Activated T-cell treated with anti-CD3 and anti-CD28 coated beads, Interleukin-2, amount 50 U/mL, for 1 hour (primary cell): ENCODE measurements at places on chromosomes 2 and 18.

DNA sequence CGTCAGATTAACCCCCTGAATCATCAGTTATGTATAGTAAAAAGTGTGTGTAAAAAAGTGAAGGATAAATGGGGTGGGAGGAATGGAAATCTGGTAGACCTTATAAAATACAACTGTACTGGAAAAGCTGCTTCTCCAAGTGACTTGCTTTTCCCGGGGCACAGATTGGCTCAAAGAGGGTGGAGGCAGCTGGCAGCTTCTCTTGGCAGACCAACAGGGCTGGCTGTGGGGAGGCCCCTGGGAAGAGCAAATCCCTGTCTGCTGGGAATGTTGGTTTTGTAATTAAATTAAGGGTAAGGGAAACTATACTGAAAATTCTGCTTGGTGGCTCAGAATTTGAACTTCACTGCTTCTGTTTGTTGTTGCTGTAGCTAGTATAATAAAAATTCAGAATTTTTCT lies 154.2 kb upstream of the DLX2 start:
- DNase-seq, result no peak

- no peak for DNase-seq
These were observed 180.1 kb upstream of the SALL3 start for GRCh38 chr18:78799382-78800089.

DNA sequence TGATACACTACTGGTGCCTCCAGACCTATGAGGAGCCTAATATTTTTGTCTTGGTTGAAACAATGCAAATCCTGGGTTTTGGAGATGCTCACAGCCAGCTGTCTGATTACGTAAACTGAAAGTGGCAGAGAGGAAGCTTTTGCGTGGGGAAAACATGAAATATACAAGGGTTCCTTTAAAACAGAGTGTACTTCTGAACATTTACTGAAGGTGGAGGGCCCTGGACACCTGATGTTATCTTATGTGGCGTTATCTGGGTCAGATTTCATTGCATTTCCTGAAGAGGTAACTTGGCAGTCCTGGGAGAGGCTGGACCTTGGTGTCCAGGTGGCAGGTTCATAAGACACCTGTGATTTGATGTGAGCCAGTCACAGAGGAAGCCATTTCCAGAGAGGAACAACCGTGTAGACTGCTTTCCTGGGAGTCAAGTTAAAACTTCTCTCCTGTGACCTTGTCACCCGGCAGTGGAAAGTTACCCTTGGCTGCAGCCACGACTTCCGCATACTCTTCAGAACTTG lies 105.0 kb downstream of the NEDD4L start:
- no peak for DNase-seq

DNA sequence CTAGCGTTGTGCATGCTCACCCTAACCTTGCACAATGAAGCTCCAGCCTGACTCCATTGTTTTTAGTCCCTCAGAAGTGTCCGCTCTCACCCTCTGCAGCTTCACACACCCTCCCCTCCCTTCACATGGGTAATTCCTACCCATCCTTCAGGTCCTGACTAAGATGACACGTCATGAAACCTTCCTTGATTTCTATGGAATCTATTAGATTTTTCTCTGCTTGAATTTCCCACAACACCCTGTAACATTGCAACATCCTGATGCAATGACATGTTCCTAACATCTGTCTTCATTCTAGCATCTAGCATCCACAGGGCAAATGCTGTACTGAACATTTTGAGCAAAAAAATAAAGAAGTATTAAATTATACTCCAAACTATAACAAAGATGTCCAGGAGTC lies 77.0 kb upstream of the PID1 start:
- no peak for DNase-seq

- no peak for DNase-seq
These were observed 61.8 kb downstream of the NXPH2 start for GRCh38 chr2:138718405-138718804.

GRCh38 chr18:48809365-48809764 lies 141.4 kb downstream of the SMAD7 start:
- DNase-seq, result no peak

DNA sequence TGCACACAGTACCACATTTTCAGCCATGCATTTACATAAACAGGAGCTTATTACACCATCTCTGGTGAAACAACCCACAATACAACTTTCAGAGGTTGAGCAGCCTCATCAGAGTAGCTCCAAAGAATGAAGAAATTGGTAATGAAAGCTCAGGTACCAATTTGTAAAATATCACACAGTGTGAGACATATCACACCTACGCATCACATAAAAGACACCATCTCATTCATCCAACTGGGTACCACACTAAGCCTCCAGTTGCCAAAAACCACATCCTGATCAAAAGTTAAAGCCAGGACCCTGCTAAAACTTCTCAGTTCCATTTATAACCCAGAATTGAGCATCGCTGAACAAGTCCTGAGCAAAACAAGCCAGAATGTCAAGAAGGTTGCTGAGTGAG lies 4.6 kb downstream of the TMEM163 start:
- DNase-seq, result no peak

GRCh38 chr18:6488956-6489355 lies 74.2 kb upstream of the L3MBTL4 start:
- DNase-seq, result no peak

DNA sequence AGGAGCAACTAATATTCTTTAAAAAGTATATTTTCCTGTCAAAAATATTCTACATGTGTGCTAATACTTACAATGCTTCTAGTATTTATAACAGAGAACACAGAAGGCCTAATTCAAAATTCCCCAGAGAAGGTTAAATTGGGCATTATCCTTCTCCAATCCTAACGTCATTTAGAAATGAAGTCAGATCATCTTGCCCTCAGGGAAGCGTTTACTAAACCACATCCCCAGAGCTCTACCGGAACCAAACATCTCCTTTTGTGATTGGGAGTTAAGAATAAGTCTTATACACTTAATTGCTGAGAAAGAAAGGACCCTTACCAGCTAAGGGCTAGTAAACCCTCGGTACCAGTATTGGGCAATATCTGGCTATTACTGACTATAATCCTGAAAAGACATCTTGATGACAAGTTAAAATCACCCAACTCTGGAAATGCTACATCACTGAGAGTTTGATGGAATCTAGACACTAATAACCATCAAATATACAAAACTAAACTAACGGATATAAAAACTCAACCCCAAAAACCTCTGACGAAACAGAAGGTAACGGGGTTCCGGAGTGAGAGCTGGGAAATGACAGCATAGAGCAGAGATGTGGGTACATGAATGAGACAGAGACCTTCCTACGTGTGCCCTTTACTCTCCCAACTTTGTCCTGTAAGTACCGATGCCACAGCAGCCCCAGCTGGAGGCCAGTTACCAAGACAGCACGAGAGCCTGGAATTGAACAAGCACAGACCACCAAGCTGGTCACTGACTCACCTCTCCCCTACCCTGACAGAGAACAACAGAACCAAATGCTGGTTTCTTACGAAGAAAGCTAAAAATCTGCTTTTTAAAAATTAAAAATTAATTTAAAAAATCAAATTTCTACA lies 35.0 kb downstream of the WDSUB1 start:
- no peak for DNase-seq
